Nucleus accumbens (tissue), 56 donors: ENCODE measurements at places on chromosomes 11 and 22.

DNA sequence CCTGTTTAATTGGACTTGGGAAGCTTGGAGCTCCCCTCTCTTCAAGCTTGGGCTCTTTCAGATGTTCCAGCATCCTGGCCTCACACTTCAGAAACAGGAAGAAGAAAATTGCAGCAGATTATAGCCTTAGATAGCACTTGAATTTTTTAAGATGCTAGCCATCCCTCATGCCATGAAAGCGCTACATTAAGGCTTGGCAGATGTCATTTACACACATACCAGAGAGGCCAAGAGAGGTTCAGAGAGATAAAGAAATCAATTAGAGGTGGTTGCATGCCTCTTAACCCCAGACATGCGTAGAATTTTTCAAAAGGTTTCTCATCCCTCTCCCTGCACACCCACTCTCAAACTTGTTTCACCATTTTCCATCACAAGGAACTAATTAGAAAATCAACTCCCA lies 31.9 kb upstream of the DBX1 start:
- DNase-seq: no peak

DNA sequence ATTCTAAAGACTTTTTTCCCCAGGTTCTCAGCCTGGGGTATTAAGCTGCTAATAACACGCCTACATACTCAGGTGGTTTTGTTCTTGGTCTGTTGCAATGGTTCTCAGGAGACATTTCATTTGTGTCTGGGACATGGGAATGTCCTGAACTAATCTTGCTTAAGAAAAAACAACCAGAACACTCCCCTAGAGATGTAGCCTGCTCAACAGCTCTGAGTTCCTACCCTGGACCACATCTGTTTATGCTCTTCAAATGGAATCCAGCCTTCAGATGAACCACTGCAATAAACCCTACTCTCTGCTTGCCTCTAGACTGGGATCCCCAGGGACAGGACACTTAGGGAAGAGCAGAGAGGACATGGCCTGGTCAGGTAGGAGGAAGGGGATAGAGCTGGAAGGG lies 29.9 kb downstream of the RELT start:
- no peak for DNase-seq

GRCh38 chr11:119207415-119207960 lies 1.3 kb downstream of the CBL start:
- DNase-seq: no peak

- DNase-seq: no peak
Measured at GRCh38 chr11:130166457-130166784, 6.8 kb downstream of the ST14 start.

GRCh38 chr11:64181506-64182411 lies 4.2 kb upstream of the STIP1 start:
- DNase-seq: peak; percentile 88
